T-cell (primary cell): ENCODE measurements at places on chromosomes 5 and 9. TPM values are rescaled to one million over a fixed set of nuclear protein-coding genes. Genes with fewer than 3 reads are reported as not detected.

GRCh38 chr5:127639828-127640227 is 9.1 kb upstream of the CTXN3 start:
- no peak overlapping the region for H3K4me3 ChIP-seq
- H3K27me3 ChIP-seq, result no peaks in the 10 kb centered on the region
- no peak for DNase-seq
- H3K27ac ChIP-seq, result no peak overlapping the region
- no peaks in the 10 kb centered on the region for H3K4me1 ChIP-seq

- no peak overlapping the region for H3K4me3 ChIP-seq
- no peaks in the 10 kb centered on the region for H3K27me3 ChIP-seq
- DNase-seq, result no peak
- no peaks in the 10 kb centered on the region for H3K4me1 ChIP-seq
- H3K27ac ChIP-seq, result no peak overlapping the region
Measured at GRCh38 chr9:90943341-90943740, 141.7 kb downstream of the SYK start.

- H3K27me3 ChIP-seq, result no peaks in the 10 kb centered on the region
- no peaks in the 10 kb centered on the region for H3K36me3 ChIP-seq
- no peak for DNase-seq
- H3K4me1 ChIP-seq, result no peaks in the 10 kb centered on the region
- no peak overlapping the region for H3K27ac ChIP-seq
Measured at GRCh38 chr5:146772881-146773466, 105.6 kb downstream of the PPP2R2B start.

DNA sequence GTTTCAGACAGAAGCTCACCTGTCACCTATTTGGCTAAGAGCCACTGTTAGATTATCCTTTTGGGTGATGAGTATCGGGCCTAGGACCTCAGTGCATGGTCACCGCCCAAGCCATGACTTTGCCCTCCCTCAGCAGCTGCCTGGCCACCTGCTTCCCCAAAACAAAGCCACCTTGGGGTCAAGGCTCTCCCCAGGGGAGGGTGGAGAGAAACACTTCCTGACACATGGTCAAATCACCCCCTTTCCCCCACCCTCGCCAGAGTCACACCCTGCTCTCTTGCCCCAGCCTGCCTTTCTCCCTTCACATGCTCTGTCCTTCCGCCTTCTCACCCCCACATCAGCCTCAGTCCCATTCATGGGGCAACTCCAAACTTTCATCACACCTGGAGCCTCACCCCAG is 1.7 kb upstream of the HBEGF start:
- H3K27me3 ChIP-seq, result no peaks in the 10 kb centered on the region
- no peak overlapping the region for H3K27ac ChIP-seq
- no peak for DNase-seq
- peaks cover 21% of the 10 kb centered on the region for H3K4me1 ChIP-seq
- H3K36me3 ChIP-seq, result no peaks in the 10 kb centered on the region

OLFM1 gene
- total RNA-seq, result not detected

DNA sequence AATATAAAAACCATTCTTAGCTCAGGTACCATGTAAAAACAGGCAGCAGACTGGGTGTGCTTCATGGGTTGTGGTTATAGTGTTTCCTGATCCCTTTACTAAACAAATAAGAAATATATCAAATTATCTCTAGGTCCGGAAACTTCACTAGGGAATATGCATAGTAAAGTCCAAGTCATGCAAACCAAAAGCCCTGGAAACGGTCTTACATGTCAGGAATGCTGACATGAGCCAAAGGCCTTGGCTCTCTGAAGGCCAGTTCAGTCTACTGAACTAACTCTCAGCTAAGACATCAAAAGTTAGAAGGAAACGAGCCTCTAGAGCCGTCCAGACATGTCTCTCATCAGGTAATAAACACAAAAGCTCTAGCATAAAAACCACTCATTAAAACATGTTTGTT is 778.9 kb upstream of the ZNF608 start:
- no peaks in the 10 kb centered on the region for H3K36me3 ChIP-seq
- no peak overlapping the region for H3K4me3 ChIP-seq
- DNase-seq, result no peak
- H3K27ac ChIP-seq, result no peak overlapping the region
